ENCODE measurements at places on chromosomes 4 and X.

DNA sequence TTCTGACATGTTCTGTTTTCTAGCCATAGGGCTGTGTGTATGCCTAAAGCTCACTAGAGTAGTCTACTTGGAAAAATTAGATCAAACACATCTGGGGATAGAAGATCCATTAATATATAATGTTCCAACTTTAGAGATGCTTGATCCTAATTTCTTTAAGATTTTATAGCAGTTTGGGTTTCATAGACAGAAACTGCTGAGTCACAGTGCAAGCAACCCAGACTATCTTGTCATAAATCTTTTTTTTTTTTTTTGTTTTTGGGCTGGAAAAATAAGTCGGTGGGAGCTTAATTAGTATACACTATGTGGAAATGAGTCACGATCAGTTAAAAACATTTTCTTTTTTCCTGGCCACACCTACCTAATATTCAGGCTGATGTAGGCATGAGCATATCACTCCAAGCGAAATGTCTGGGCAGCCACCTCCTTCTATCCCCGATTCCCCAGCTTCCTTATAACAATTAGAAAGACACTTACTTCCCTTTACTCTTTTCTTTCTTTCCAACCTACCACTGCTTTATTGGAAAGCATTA is 58.2 kb upstream of the CASK start:
- no peak for DNase-seq

DNA sequence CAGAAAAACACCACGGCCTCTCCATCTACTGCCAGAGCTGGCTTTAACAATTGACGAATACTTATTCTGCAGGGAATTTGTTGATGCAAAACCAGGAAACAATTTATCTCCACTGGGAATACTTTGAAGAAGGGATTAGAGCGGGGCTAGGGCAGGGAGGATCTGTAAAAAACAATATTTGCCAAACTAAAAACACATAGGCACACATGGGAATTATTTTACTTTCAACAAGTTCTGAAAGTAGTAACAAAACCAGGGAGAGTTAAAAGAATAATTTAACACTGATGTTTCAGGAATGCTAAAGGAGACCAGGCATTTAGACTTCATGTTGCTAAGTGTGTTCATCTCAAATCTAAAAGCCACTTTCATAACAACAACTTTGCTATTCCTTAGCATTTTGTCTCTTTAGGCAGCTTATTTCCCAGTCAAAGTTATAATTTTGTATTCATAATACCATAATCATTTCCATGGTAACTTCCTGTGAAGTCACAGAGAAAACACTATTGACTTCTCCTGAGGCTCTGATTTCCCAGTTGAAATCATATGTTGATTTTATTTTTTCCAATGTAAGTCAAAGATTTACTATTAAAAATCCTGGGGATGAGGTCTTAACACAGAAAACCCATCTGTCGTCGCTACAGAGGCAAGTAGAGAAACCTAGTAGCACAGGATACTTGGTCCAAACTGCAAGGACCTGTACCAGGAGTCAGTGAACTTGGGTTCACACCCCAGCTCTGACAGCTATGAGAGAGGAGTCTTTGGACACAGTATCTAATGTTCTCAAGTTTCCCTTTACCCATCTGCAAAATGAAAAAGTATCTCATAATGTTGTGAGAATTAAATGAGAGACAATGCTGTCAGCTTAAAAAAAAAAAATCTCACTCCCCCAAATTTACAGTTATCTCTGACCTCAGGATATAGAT is 69.3 kb downstream of the SH3RF1 start:
- no peak for DNase-seq

DNA sequence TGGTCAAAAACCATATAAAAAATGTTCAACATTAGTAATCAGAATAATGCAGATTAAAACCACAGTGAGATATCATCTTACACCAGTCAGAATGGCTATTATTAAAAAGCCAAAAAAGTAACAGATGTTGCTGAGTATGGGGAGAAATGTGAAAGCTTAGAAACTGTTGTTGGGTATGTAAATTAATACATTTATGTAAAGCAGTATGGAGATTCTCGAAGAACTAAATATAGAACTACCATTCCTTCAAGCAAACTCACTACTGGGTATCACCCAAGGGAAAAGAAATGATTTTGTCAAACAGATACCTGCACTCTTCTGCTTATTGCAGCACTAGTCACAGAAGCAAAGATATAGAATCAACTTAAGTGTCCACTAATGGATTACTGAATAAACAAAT is 576.4 kb upstream of the EPHA5 start:
- no peak for DNase-seq

DNA sequence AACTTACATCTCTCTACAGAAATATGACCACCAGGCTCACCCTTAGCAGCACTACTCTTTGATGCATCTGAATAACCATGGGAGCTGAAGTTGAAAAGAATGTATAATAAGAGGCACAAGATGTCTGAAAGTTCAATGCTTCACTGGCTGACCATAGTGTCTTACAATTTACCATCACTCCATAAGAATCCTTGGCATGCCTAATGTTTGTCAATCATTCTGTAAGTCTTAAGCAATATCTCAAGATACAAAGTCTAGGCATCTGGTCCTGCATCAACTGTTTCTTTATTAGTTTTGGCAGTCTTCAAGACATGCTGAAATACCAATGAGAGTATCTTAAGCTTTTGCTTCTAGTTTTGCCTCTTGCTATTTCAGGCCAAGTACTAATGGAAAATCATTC is 755.5 kb downstream of the STIM2 start:
- DNase-seq, result no peak

DNA sequence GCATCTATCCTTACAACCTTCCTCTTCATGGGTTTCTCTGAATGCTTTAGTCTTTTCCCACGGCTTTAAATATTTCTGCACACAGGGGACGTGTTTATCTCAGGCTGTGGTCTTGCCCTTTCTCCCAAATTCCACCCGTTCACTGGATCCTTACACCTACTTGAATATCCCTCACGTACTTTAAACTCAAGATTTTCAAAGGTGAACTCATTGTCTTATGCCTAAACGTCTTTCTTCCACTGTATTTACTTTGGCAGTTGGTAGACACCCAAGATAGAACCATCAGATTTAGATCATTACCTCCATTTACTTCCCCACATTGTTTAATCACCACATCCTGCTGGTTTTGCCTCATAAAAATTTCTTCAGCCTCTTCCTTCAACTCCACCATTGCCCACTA is 269.2 kb downstream of the CBLL2 start:
- no peak for DNase-seq
